ENCODE measurements at places on chromosomes 4 and X.
A peak's percentile ranks its signal among the peaks of the same experiment; 100 is the strongest.

- DNase-seq = no peak
Observed at GRCh38 chr4:32215277-32215676, 1495.1 kb downstream of the PCDH7 start.

- DNase-seq = peak; percentile 78
Observed at GRCh38 chrX:131783555-131784308, 239.4 kb upstream of the STK26 start.

GRCh38 chr4:77174426-77174825 lies 17.4 kb downstream of the CCNG2 start:
- DNase-seq = no peak

DNA sequence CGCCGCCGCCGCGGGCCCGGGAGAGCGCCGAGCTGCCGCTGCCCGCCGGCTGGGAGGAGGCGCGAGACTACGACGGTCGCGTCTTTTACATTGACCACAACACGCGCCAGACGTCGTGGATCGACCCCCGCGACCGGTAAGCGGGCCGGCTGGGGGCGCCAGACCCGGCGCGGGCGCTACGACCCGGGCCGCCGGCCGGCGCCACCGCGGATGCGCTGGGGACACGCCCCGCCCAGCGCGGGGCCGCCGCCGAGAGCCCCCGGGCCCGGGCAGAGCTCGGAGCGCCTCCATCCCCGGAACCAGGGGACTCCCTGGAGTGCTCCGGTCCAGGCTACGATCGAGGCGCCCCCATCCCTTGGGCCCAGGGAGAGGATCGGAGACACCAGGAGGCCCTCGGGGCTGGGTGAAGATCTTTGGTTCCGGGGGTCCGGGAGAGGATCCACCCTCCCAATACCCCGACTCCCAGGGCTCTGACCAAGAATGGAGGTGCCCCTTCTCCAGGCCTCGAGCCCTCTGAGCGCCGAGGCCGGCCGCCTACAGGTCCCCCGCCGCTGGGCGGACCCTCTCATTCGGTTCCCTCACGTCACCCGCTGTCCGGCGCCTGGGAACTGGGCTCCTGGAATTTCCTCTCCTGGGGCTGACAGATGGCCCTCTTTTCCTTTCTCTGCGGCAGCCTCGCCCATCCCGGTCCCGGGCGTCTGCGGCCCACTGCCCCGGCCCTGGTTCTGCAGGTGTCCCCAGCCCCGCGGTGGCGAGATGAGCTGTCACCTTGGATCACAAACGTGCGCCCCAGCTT lies 48.8 kb downstream of the CLDN34 start:
- DNase-seq = no peak

DNA sequence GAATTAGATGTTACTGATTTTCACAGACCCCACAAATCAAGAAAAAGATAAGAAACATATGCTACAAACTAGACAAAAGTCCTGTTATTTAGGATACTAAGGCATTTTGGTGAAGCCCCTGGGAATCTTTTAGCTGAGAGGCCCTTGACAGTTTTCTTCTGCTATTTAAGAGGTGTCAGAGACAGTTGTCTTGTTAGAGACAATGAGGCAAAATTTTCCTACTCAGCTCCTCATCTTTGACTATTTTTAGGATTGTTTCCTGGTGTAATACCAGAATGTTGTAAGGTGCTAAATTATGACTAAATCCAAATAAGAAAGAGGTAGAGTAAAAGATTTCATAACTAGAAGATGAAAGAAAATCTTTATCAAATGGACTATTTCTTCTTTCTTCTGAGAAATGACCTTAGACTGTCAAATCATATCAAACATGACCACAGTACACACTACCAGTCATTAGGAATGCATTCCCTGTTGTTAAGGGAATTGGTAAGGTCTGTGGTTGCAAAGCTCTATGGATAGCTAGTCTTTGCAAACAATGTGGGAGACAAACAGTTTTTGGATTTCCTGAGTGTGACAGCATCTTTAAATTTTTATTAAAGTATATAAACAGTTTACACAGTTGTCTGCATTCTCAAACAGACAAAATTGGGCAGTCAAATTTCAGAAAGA lies 926.1 kb downstream of the ADGRL3 start:
- DNase-seq = no peak

- no peak for DNase-seq
Observed at GRCh38 chr4:8272472-8273428, 3.2 kb downstream of the HTRA3 start.

GRCh38 chr4:1973218-1973617 lies 35.6 kb downstream of the NELFA start:
- no peak for DNase-seq

- DNase-seq = no peak
Observed at GRCh38 chrX:17768997-17769396, 31.7 kb downstream of the SCML1 start.

All from T follicular helper cell (primary cell).